ENCODE measurements at places on chromosomes 6 and 20. TPM values are rescaled to one million over a fixed set of nuclear protein-coding genes. Genes with fewer than 3 reads are reported as not detected.

HINT3 gene
- total RNA-seq: 33.9 TPM

C6orf15 gene
- not detected for total RNA-seq

REM1 gene
- total RNA-seq: 2.8 TPM

NHLRC1 gene
- 3.2 TPM for total RNA-seq

CLVS2 gene
- total RNA-seq: 0.18 TPM
